Neural progenitor cell (in vitro differentiated cells): ENCODE measurements at places on chromosomes 12 and 14.

- no peak for DNase-seq
Observed at GRCh38 chr14:69424149-69424923, 25.8 kb downstream of the SLC39A9 start.

GRCh38 chr12:122354958-122355641 lies 67.4 kb downstream of the CLIP1 start:
- no peak for DNase-seq

DNA sequence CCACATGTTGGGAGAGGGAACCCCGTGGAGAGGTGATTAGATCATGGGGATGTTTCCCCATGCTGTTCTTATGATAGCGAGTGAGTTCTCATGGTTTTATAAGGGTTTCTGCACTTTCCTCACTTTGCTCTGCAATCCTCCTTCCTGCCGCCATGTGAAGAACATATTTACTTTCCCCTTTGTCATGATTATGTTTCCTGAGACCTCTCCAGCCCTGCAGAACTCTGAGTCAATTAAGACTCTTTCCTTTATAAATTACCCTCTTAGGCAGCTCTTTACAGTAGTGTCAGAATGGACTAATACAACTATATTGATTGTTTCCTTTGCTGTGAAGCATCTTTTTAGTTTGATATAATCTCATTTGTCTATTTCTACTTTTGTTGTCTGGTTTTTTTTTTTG lies 13.1 kb upstream of the RASSF9 start:
- DNase-seq, result no peak

- DNase-seq, result no peak
Observed at GRCh38 chr12:12519354-12519998, 43.2 kb downstream of the DUSP16 start.

- DNase-seq, result no peak
Observed at GRCh38 chr12:75476071-75476470, 4.5 kb upstream of the GLIPR1 start.

DNA sequence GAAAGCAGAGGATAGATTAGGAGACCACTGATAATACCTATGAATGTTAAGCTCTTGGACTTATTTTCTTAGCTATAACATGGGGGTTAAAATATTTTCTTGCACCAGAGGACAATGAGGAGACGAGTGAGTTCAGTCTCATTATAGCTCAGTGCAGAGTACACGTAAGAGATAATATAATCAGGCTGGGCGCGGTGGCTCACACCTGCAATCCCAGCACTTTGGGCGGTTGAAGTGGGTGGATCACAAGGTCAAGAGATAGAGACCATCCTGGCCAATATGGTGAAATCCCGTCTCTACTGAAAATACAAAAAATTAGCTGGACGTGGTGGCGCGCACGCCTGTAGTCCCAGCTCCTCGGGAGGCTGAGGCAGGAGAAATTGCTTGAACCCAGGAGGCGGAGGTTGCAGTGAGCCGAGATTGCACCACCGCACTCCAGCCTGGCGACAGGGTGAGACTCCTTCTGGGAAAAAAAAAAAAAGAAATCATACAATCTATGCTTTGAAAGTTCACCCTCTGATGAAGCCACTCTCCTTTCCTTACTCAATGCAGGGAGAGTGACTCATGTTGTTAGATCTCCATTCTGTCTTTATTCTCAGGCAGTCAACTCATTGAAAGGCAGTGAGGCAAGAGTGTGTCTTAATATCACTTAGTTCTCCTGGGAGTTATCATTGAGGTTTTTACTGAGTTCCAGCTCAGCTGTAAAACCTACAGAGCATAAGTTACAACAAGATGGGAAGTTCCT lies 134.2 kb downstream of the SYNE2 start:
- no peak for DNase-seq

DNA sequence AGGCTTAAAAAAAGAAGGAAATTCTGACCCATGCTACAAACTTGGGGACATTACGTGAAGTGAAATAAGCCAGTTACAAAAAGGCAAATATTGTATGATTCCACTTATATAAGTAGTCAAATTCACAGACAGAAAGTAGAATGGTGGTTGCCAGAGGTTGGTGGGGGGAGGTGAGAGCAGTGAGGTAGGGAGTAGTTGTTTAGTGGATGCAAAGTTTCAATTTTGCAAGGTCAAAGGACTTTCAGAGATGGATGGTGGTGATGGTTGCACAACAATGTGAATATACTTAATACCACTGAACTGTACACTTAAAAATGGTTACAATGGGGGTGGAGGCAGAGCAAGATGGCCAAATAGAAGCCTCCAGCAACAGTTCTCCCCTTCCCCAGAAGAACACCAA lies 86.2 kb upstream of the PLXNC1 start:
- DNase-seq, result no peak

- no peak for DNase-seq
Observed at GRCh38 chr14:92646952-92647796, 101.3 kb downstream of the LGMN start.

DNA sequence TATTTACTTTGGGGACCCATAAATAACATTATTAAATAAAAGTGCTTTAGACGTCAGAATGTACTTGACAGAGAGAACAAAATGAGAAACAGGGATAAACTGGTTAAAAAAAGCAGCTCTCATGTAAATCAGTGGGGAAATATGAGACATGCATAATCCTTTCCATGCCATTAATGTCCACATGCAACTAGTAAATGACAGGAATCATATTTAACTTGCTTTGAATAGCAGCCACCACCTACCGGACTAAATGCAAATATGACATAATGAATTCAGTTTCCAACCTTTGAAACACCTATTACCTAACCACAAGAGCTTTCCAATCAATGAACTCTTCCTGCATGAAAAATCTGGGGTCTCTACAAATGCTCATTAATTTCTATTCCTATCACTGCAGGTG lies 19.6 kb downstream of the FGD6 start:
- no peak for DNase-seq

GRCh38 chr12:47221256-47222023 lies 141.7 kb upstream of the AMIGO2 start:
- no peak for DNase-seq

GRCh38 chr14:90491221-90491885 lies 94.5 kb downstream of the CALM1 start:
- no peak for DNase-seq

DNA sequence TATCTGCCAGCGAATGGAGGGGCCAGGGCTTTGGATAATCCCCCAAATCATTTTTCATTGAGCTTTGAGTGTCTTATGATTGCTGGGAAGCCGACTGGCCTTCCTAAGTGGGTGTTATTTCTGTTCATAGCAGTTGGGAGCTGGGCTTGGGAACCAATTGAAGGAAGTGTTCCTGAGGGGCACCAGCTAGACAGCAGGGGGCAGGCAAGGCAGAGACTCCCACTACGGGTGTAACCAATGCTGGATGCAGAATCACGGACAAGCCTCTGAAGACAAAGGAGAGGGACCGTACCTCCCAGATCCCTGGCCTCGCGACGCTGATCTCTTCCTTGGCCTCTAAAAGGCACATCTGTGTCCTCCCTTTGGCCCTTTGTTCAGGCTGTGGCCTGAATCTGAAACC lies 149.0 kb upstream of the PRMT8 start:
- peak; percentile 88 for DNase-seq

DNA sequence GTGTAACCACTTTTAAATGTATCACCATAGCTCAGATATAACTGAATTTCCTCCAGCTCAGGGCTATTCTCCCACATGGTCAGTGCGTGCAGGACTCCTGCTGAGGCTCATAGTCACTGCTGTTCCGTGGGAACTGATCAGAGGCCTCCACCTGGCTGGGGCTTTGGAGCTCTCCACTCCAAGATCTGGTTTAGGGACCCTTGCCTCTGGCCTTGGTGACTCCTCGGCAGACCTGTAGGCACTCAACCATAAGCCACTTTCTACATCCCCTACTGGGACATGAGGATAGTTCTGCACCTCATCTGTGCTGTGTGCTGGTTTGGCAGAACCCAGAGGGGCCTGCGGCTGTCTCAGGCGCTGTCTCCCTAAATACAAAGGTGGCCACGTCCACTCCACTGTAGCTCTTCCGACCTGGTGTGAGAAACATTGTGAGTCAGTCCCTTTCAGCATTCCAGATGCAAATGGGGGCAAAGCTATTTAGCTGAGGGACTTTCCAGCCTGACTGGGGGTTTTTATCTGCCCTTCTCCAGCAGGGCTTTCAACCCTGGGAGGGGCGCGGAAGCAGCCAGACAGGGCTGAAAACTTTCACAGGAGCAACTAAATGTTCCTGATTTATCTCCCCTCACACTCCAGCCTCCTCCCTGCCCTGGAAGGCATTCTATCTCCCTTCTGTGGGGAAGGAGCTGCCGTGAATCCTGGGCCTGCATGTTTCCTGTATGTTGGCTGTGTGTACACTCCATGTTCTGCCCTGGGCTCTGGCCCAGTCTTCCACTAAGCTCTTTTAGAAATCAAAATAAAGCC lies 218.3 kb upstream of the DAAM1 start:
- DNase-seq, result peak; percentile 28

DNA sequence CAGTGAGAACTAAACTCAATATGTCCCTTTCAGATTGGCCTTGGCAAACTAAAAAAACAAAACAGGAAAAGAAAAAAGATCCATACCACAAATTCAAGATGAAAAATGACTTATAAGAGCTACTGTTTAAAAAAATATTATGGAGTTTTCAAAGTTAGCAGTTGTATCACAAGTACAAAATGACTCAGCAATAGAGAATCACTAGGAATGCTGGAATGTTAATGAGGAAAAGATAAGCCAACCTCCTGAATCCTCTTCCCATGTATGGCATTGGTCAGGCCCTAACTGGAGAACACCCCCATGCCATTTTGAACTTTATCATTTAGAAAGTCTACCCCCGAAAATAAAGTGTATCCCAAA lies 62.2 kb downstream of the PPP1R36 start:
- DNase-seq, result no peak

DNA sequence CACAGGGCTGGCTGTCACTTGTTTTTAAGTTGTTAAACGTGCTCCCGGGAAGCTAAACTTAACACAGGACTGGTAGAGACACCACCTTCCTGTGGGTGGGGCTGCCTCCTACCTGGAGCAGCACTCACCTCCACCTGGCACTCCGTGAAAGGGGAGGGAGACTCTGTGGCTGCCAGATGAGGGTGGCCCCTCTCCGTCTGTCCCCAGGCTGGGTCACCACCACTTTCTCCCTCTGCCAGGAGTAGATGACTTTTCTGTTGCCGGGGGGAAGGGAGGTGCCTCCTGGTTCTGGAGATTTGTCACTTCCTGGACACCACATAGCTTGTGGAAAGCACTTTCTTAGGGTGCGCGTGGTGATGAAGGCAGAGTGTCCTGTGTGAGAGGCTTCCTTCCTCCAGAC lies 81.3 kb downstream of the WDR20 start:
- DNase-seq, result no peak

DNA sequence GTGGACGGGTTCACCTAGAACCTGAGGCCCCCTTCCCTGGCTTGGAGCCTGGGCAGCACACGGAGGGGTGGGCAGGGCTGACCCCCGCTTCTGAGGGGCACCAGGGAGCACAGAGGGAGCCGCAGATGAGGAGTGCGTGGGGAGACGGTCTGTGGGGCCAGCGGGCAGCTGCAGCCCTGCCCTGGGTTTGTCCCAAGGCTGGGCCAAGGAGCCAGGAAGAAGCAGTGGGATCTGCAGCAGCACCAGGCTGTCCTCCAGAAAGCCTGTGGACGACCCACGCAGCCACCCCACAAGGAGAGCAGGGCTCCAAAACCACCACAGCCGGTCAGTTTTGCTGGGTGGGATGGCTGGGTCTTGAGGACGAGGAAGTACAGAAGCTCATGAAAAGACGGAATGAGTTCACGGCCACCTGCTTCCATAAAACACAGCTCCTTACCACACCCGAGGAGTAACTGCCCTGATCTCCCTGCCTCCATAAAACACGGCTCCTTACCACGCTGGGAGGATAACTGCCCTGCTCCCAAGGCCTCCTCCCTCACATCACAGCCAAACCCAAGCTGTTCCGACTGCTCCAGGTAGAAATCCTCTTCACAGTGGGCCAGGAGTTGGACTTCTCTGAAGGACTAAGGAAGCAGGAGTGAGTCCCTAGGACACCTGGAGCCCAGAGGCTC lies 9.9 kb upstream of the GOLGA3 start:
- no peak for DNase-seq

DNA sequence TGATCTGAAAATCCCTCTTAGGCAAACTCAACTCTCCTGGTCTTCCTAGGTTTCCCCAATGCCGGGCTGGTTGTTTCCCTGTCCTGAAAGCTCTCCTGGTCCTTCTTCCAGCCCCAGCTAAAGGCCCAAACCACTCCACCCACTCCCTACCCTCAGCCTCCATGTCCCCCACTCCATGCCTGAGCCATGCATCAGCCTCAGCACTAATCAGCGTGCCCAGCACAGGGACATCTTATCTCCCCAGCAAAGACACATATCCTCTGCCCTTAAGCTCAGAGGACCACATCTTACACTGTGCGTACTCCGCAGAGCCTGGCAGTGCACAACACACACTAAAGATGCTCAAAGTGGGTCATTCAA lies 25.9 kb downstream of the ACTN1 start:
- no peak for DNase-seq

- DNase-seq, result no peak
Observed at GRCh38 chr14:89927186-89927865, 27.2 kb downstream of the EFCAB11 start.

DNA sequence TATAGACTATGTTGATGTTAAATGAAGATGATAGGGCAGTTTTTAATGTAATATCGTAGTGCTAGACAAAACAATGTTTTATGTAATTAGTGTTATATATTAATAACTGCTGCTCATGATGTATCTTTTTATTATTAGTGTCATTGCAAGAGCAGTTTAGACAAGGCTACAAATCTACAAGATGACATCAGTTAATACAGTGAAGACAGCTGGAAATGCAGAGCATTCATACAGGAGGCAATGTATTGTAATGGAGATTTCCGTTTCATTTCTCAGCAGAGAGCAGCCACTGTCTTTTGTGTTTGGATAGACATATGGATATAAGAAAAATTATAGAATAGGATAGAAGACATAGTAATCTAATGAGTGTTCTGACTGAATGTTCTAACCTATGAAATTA lies 178.0 kb downstream of the FOXG1 start:
- no peak for DNase-seq

DNA sequence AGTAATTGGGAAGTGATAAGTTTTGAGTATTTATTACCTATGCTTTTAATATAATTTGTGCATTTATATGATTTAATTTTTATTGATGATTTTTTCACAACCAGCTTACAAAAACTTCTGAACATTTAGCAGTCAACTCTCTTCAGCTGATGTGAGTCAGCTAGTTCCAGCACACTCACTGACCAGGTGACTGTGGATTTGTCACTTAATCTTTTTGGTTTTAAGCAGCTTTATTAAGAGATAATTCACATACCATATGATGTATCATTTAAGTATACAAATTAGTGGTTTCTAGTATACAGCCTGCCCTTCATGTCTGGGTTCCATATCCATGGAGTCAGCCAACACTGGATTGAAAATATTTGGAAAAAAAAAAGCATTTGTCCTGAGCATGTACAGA lies 103.5 kb downstream of the SYNE2 start:
- DNase-seq, result no peak

DNA sequence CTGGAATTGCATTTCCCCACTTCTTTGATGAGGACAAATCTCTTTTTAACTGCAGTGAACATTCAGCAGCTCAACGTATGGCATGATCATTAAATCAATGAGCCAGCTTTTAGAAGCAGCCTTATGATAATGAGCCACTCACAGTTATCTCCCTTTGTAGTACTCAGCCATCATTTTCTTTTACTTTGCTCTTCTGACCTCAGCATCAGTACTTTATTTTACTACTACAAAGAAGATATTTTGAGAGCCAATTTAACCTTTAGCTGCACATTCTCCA lies 250.0 kb upstream of the CLEC14A start:
- no peak for DNase-seq
